ENCODE measurements at places on chromosomes 2 and 18. TPM values are rescaled to one million over a fixed set of nuclear protein-coding genes. Genes with fewer than 3 reads are reported as not detected.

FAM110C gene
- 48.3 TPM for total RNA-seq

TNFRSF11A gene
- 5.6 TPM for total RNA-seq

D2HGDH gene
- total RNA-seq, result 27.7 TPM

DSC2 gene
- 231 TPM for total RNA-seq

CFAP210 gene
- not detected for total RNA-seq

ABHD1 gene
- not detected for total RNA-seq

CTAGE1 gene
- total RNA-seq, result not detected

Data from esophagus squamous epithelium (tissue), 5 donors.